ENCODE measurements at places on chromosomes 6 and 20. TPM values are rescaled to one million over a fixed set of nuclear protein-coding genes. Genes with fewer than 3 reads are reported as not detected.

Gene SOBP
- 5.2 TPM for polyA plus RNA-seq

Gene OR2B6
- polyA plus RNA-seq: not detected

DNA sequence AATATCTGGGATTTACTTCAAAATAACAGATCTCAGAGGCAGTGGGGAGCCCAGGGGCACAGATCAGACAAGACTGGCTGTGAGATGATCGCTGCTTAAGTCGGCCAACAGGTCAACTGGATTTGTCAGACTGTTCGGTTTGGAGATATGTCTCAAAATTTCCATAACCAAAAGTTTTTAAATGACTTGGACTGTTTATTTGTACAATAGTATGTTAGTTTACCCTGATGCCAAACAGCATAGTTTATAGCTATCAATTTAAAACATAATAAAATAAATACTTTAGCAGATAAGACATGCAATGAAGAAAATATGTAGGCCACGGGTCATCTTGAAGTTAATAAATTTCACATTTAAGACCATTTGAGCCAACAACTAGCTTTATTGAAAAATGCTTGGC is 126.7 kb downstream of the IRF4 start:
- no peak for DNase-seq

- no peak for DNase-seq
These were observed 1.6 kb downstream of the CCN2 start for GRCh38 chr6:131949620-131949908.

Gene SIRPA
- polyA plus RNA-seq: 9.7 TPM

DNA sequence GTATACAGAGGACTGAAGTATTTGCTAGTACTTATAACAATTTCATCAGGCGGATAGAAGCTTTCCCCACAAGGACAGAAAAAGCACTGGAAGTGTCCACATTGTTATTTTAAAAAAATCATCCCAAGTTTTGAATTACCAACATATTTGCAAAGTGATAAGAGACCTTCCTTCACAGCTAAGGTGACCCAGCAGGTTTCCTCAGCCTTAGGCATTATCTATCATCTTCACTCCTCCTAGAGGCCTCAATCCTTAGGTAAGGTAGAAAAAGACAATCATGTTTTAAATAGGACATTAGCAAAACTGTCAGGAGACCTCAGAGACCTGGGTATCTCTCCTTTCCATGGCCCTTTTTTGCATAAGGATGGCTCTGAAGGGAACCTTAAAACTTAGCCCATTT is 72.5 kb upstream of the CHD6 start:
- DNase-seq: no peak

- no peak for DNase-seq
These were observed 18.6 kb downstream of the ARMC12 start for GRCh38 chr6:35755278-35755924.

DNA sequence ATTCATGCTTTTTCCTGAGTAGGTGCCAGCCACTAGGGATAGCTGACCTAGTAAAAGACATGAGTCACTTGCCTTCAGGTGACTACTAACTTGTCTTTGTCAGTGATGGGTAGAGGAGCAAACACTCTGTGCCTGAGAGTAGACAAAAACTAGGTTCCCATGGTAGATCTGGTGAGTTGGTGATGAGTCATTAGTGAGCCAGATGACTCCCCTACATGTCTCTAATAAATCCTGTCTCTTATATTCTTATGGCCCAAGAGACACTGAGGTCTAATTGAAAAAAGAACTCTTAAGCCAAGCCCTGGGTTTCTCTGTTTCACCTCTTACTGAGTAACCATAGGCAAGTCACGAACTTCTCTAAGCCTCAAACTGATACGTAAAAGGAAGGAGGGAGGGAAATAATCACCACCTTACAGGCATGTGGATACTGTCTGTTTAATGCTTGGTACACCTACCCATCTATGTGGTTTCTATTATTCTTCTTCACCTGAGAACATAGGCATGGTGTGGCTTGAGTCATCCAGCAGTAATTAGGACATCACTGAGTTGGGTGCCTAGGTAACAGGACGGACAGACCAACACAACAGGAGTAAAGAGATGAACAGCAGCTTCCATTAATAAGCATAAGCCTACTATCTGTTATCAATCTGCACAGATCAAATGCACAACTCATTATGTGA is 20.3 kb downstream of the TTPAL start:
- no peak for DNase-seq

Gene TUBB2B
- polyA plus RNA-seq: 0.59 TPM

- no peak for DNase-seq
These were observed 29.3 kb downstream of the SCML4 start for GRCh38 chr6:107794771-107795170.

GRCh38 chr6:101396548-101397173 is 3.2 kb downstream of the GRIK2 start:
- peak; percentile 47 for DNase-seq

GRCh38 chr6:16109659-16110305 is 19.1 kb upstream of the MYLIP start:
- DNase-seq: no peak

GRCh38 chr6:41071501-41071922 is 644 bp downstream of the OARD1 start:
- no peak for DNase-seq

Gene TENT5A
- 17.3 TPM for polyA plus RNA-seq

Gene ULBP1
- 0.32 TPM for polyA plus RNA-seq

- peak; percentile 87 for DNase-seq
These were observed at the start of gene PPP1R18 for GRCh38 chr6:30686009-30686907. Gene PPP1R18, minus strand, starts transcription at chr6:30686645. Its CDS starts 627 bp downstream, at chr6:30686018.

- DNase-seq: no peak
These were observed 45.5 kb upstream of the AFDN start for GRCh38 chr6:167781066-167781767.

GRCh38 chr6:7933794-7934193 is 23.2 kb upstream of the TXNDC5 start:
- DNase-seq: no peak

Gene EPB41L1
- polyA plus RNA-seq: 8.0 TPM

Gene SRMS
- polyA plus RNA-seq: not detected

GRCh38 chr6:53889365-53889764 is 94.6 kb downstream of the LRRC1 start:
- DNase-seq: no peak

DNA sequence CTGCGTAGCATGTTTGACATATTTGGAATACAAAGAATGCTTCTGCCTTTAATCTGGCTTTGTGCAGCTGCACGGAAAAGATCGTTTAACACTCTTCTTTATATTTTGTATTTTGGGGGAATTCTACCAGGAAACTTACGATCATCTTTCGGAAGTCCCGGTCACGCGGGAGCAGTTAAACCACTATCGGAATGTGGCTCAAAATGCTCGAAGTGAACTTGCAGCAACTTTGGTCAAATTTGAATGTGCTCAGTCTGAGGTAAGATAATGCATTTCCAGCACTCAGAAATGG is 42.3 kb downstream of the CCDC170 start:
- no peak for DNase-seq

DNA sequence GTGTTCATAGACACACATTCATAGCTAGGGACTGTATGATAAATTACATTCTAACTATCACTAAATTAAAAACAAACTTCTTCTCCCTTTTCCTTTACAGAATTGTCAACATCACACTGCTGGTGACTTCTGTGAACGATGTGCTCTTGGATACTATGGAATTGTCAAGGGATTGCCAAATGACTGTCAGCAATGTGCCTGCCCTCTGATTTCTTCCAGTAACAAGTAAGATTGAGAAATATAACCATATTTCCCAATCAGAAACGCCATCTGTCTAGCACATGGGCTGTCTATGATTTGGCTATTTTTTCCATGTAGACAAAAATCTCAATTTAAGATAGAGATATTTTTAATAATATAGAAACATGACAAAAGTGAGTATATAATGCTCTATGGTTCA is 367.7 kb downstream of the ARHGAP18 start:
- DNase-seq: no peak

Gene KCNQ5
- not detected for polyA plus RNA-seq

GRCh38 chr6:39300739-39301138 is 13.5 kb downstream of the KCNK17 start:
- DNase-seq: no peak

Gene PNLDC1
- polyA plus RNA-seq: 0.09 TPM

Gene LGSN
- not detected for polyA plus RNA-seq

DNA sequence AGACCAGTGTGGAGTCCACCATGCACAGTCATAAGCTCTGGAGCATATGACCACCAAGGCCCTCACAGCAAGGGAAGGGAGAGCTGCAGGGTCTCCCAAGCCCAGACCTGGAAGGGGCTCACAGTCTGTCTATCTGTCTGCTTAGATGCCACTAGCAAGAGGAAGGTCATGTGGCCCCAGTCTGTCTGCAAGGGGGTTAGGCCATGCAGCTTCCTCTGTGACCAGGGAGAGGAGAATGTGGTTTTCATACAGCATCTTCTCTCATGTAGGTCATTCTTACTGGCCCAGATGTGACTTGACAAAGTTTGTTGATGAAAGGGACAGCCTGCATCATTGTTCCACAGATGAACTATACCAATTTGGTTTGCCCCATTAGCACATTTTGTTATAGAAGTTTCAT is 260.8 kb downstream of the FARS2 start:
- DNase-seq: no peak

All from heart right ventricle (tissue), 16 donors.